ENCODE measurements at places on chromosomes 13 and 19. TPM values are rescaled to one million over a fixed set of nuclear protein-coding genes. Genes with fewer than 3 reads are reported as not detected.

DNA sequence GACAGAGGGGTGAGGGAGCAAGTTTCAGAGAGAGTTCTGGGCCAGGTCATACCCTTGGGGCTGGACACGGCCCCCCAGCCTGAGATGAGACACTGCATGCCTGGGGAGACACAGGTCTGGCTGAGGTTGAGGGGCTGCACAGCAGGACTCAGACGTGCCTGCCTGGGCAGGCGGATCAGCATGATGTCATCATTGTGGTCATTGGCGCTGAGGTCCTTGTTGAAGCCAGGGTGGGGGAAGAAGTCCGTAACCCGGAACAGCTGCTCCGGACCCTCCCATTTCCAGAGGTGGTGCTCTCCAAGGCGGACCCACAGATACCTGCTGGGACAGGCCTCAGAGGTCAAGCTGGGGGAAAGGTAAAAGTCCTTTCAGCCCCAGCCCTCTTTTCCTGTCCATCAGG, 5.0 kb upstream of the KLK8 start:
- H3K27ac ChIP-seq, result no peak overlapping the region
- no peaks in the 10 kb centered on the region for H3K36me3 ChIP-seq
- no peak overlapping the region for H3K4me3 ChIP-seq
- peaks cover 4% of the 10 kb centered on the region for H3K27me3 ChIP-seq

DNA sequence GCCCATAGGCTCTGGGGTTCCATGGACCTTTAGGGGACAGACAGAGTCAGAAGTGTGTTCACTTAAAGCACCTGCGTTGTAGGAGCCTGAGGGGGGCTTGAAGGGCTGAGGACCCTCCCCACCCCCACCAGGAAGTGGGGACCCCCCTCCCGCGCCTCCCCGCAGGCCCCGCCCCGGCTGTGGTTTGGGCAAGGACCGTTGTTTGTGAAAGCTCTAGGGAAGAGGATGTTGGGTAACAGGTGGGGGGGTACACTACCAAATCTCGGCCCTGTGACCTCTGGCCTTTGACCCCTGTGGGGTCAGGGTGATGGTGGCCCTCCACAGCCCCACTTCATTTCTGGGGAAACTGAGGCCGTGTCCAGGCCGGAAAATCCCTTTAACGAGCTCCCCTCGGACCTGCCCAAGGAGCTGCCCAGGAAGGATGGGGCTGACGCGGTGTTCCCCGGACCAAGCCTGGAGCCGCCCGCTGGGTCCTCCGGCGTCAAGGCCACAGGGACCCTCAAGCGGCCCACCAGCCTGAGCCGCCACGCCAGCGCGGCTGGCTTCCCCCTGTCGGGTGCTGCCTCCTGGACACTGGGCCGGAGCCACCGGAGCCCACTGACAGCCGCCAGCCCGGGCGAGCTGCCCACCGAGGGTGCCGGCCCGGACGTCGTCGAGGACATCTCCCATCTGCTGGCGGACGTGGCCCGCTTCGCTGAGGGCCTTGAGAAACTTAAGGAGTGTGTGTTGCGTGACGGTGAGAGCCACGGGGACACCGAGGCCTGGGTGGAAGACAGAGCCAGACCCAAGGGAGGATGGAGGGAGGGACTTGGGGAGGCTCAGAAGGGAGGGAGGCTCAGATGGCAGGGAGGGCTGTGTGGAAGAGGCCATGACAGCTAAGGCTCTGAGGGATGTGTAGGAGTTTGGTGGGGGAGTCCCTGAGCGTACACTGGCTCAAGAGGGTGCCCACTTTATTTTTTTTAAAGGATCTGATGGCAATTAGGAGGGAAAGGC, 1.3 kb downstream of the ARHGAP45 start:
- peaks cover 63% of the 10 kb centered on the region for H3K4me1 ChIP-seq
- H3K4me3 ChIP-seq, result peak overlapping the region; percentile 81
- H3K27me3 ChIP-seq, result no peaks in the 10 kb centered on the region
- H3K27ac ChIP-seq, result peak overlapping the region; percentile 90

The DACT3 gene
- total RNA-seq, result 2.5 TPM

DNA sequence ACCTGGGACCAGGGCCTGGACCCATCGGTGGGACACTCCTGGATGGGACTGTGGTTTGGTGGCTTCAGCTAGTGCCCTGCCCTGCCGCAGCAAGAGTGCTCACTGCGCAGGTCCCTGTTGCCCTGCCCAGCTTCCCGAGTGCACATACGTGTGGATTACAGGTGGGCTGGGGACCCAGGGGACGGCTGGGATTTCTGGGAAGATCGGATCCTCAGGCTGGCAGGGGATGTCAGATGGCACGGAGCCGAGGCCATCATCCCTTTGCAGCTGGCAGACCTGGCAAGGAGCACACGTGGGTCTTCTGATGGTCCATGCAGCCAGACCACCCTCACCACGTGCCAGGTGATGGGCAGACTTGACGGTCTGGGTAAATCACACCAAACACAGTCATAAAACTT, 69.3 kb downstream of the CHST8 start:
- H3K27me3 ChIP-seq, result no peaks in the 10 kb centered on the region
- H3K4me3 ChIP-seq, result no peak overlapping the region
- DNase-seq, result no peak

The MISP3 gene
- total RNA-seq, result 1.2 TPM

The STAP2 gene
- 3.9 TPM for total RNA-seq

- H3K36me3 ChIP-seq, result no peaks in the 10 kb centered on the region
- peaks cover 2% of the 10 kb centered on the region for H3K4me1 ChIP-seq
- DNase-seq, result no peak
These were observed 340.0 kb downstream of the DNAJC15 start for GRCh38 chr13:43363156-43363953.

- no peaks in the 10 kb centered on the region for H3K36me3 ChIP-seq
- H3K4me3 ChIP-seq, result peak overlapping the region; percentile 67
- no peak for DNase-seq
- H3K27me3 ChIP-seq, result no peaks in the 10 kb centered on the region
- H3K27ac ChIP-seq, result no peak overlapping the region
- H3K4me1 ChIP-seq, result peaks cover 30% of the 10 kb centered on the region
These were observed 1.7 kb downstream of the PTOV1 start for GRCh38 chr19:49852631-49853126.

- no peaks in the 10 kb centered on the region for H3K4me1 ChIP-seq
- H3K36me3 ChIP-seq, result no peaks in the 10 kb centered on the region
- no peak overlapping the region for H3K4me3 ChIP-seq
- no peaks in the 10 kb centered on the region for H3K27me3 ChIP-seq
- H3K27ac ChIP-seq, result no peak overlapping the region
These were observed 1223.7 kb downstream of the PCDH17 start for GRCh38 chr13:58855283-58855682.

The SACS gene
- total RNA-seq, result 48.1 TPM

GRCh38 chr13:48156466-48156865, 61.6 kb upstream of the MED4 start:
- H3K36me3 ChIP-seq, result no peaks in the 10 kb centered on the region
- H3K4me1 ChIP-seq, result peaks cover 66% of the 10 kb centered on the region
- no peaks in the 10 kb centered on the region for H3K27me3 ChIP-seq
- peak overlapping the region; percentile 19 for H3K4me3 ChIP-seq
- peak; percentile 90 for DNase-seq
- H3K27ac ChIP-seq, result peak overlapping the region; percentile 60

DNA sequence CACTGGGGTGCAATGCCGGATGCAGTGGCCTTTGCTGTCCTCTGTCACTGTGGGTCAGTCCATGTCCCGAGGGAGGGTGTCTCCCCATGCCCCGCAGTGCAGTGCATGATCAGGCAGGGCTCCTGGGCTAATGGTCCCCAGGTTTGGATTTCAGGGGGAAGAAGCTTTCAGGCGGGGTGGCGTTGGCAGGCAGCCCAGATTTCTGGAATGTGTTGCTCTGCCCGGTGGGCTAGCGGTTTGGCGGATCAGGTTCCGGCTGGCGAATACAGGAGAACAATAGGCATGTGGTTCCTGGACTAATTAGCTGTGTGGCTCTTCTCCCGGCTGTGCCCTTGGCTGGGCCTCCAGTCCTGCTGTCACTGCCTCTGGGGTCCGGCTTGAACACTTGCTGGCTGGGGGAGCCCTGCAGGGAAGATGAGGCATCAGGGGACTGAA, 141.3 kb downstream of the FGF9 start:
- H3K27me3 ChIP-seq, result no peaks in the 10 kb centered on the region
- no peak overlapping the region for H3K4me3 ChIP-seq
- no peak for DNase-seq
- H3K27ac ChIP-seq, result no peak overlapping the region
- no peaks in the 10 kb centered on the region for H3K36me3 ChIP-seq

The BRSK1 gene
- 5.7 TPM for total RNA-seq

The SKA3 gene
- 28.3 TPM for total RNA-seq

DNA sequence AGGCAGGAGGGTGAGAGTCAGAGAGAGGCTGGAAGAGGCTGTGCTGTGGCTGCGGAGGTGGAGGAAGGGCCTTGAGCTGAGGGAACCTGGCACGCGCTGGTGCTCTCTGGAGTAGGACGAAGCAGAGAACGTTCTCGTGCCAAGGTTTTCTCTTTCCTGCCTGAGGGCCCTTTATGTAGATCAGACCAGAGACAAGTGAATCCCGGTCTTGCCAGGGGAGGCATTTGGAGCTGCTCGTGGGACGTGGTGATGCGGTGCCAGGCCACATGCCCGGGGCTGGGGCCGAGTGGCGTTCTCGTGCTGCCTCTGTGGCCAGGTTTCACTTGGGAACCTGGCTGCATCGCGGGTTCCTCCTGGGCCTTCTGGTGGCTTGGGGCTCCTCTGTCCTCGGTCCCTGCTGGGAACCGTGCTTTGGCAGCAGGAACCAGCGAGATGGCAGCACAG, 54.2 kb downstream of the KDM4B start:
- H3K4me3 ChIP-seq, result no peak overlapping the region
- H3K27ac ChIP-seq, result no peak overlapping the region
- no peak for DNase-seq
- no peaks in the 10 kb centered on the region for H3K4me1 ChIP-seq

- H3K4me3 ChIP-seq, result no peak overlapping the region
- DNase-seq, result peak; percentile 51
- H3K4me1 ChIP-seq, result peaks cover 22% of the 10 kb centered on the region
- no peaks in the 10 kb centered on the region for H3K27me3 ChIP-seq
- H3K27ac ChIP-seq, result no peak overlapping the region
These were observed 11.8 kb upstream of the SHD start for GRCh38 chr19:4267101-4267900.

- no peak overlapping the region for H3K27ac ChIP-seq
- DNase-seq, result no peak
- H3K27me3 ChIP-seq, result no peaks in the 10 kb centered on the region
- no peak overlapping the region for H3K4me3 ChIP-seq
These were observed 148.4 kb downstream of the KATNAL1 start for GRCh38 chr13:30158774-30159445.

The ACP7 gene
- not detected for total RNA-seq

The CYP4F3 gene
- total RNA-seq, result 0.28 TPM

The ZNF471 gene
- total RNA-seq, result 1.1 TPM

DNA sequence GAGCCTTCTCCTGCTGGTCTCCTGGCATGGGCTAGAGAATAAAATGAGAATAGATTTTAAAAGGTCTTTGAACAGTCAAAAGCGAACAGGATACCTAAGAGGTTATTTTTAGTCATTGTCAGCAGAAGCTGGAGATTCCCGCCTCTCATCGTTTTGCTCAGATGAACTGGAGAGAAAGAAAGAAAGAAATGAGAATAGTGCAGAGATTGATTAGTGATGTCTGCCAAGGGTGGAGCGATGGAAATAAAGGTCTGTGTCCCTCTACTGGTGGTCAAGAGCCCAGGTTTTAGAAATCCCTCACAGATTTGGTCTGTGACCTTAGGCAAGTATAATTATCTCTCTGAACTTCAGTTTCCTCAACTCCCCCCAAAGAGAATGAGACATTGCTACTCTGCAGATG, 5.3 kb downstream of the NCAN start:
- H3K27ac ChIP-seq, result no peak overlapping the region
- peaks cover 23% of the 10 kb centered on the region for H3K27me3 ChIP-seq
- H3K4me1 ChIP-seq, result no peaks in the 10 kb centered on the region
- H3K4me3 ChIP-seq, result no peak overlapping the region
- no peak for DNase-seq

DNA sequence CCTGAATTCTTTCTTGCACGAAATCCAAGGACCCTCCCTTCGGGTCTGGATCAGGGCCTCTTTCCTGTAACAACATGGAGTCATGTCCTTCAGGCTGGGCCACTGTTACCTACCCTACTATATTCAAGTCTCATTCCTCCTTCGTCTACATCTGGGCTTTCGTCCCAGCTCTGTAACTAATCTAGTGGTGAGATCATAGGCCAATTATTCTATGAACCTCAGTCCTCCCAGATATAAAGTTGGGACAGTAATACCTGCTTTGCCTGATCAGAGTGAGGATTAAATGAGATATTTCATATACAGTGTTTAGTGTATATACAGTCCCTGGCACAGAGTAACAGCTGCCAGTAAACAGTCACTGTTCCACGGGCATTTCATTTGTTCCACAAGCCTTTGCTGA, 48.3 kb upstream of the ATP12A start:
- no peak overlapping the region for H3K4me3 ChIP-seq
- H3K36me3 ChIP-seq, result no peaks in the 10 kb centered on the region
- H3K4me1 ChIP-seq, result peaks cover 8% of the 10 kb centered on the region
- no peak for DNase-seq
- no peak overlapping the region for H3K27ac ChIP-seq

The OR7D2 gene
- total RNA-seq, result not detected

GRCh38 chr13:97384371-97384770, 49.6 kb upstream of the RAP2A start:
- no peaks in the 10 kb centered on the region for H3K36me3 ChIP-seq
- H3K4me3 ChIP-seq, result no peak overlapping the region
- H3K27ac ChIP-seq, result no peak overlapping the region
- peaks cover 7% of the 10 kb centered on the region for H3K4me1 ChIP-seq

- H3K4me3 ChIP-seq, result no peak overlapping the region
- H3K4me1 ChIP-seq, result peaks cover 9% of the 10 kb centered on the region
- no peaks in the 10 kb centered on the region for H3K36me3 ChIP-seq
- no peak for DNase-seq
- peaks cover 10% of the 10 kb centered on the region for H3K27me3 ChIP-seq
- H3K27ac ChIP-seq, result no peak overlapping the region
These were observed 5.9 kb upstream of the MLNR start for GRCh38 chr13:49213997-49214916.

- no peaks in the 10 kb centered on the region for H3K27me3 ChIP-seq
- no peak for DNase-seq
- no peaks in the 10 kb centered on the region for H3K36me3 ChIP-seq
- no peak overlapping the region for H3K4me3 ChIP-seq
These were observed 364.5 kb downstream of the DNAJC15 start for GRCh38 chr13:43387880-43388279.

The NFIC gene
- 16.1 TPM for total RNA-seq

The ZNF260 gene
- total RNA-seq, result 6.9 TPM

GRCh38 chr19:12786952-12787351, 4.3 kb upstream of the JUNB start:
- no peaks in the 10 kb centered on the region for H3K27me3 ChIP-seq
- H3K36me3 ChIP-seq, result no peaks in the 10 kb centered on the region
- DNase-seq, result no peak

GRCh38 chr19:18594096-18594823, 5.7 kb downstream of the REX1BD start:
- peak overlapping the region; percentile 75 for H3K4me3 ChIP-seq
- peaks cover 4% of the 10 kb centered on the region for H3K27me3 ChIP-seq
- peaks cover 28% of the 10 kb centered on the region for H3K4me1 ChIP-seq
- H3K36me3 ChIP-seq, result peaks cover 6% of the 10 kb centered on the region
